ENCODE measurements at places on chromosomes 16 and 17. TPM values are rescaled to one million over a fixed set of nuclear protein-coding genes. Genes with fewer than 3 reads are reported as not detected.

Gene HEATR9
- total RNA-seq, result 6.1 TPM

Gene ITGA2B
- 6.7 TPM for total RNA-seq

Gene CACNA1G
- 1.3 TPM for total RNA-seq

Gene RAB26
- 3.6 TPM for total RNA-seq

Gene FBRS
- total RNA-seq, result 165 TPM

Gene KRT20
- total RNA-seq, result not detected

Gene SEZ6L2
- total RNA-seq, result 57.5 TPM

Gene SCARF1
- total RNA-seq, result 9.3 TPM

DNA sequence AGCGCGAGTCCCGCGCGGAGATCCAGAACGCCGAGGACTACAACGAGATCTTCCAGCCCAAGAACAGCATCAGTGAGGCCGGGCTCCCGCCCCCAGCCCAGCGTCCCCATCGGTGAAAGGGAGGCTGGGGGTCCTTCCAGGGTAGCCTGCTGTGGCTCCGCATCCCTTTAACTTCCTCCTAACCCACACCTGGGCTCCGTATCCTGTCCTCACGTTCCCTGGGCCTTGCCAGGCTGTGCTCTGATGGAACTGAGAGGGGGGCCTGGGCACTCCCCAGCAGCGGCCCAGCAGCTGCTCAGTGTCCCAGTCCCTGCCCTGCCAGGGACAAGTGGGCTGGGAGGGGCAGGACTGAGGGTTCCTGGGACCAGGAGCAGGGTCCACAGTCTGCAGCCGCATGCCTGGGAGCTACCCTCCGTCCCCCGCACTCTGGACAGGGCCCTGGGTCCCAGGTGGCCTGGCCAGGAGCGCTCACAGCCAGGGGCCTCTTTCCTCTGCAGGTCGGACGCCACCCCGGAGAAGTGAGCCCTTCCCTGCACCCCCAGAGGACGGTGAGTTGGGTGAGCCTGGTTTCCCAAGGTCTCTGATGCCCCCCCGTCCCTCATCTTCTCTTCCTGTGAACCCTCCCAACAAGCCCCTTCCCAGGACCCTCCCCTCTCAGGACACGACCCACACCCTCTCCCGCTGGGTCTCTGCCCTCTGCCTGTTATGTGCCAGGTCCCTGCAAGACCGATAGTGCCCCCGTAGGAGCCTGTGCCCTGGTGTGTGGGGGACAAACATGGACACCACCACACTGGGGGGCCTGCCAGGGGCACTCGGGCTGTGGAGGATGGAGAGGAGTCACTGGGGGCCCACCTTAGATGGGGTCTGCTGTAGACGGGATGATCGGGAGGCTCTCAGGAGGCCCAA lies 18.1 kb downstream of the KATNB1 start:
- no peaks in the 10 kb centered on the region for H3K36me3 ChIP-seq
- no peak for DNase-seq
- H3K4me3 ChIP-seq, result no peak overlapping the region
- no peaks in the 10 kb centered on the region for H3K27me3 ChIP-seq

- H3K36me3 ChIP-seq, result no peaks in the 10 kb centered on the region
- no peaks in the 10 kb centered on the region for H3K27me3 ChIP-seq
- no peak for DNase-seq
- H3K4me3 ChIP-seq, result no peak overlapping the region
- no peaks in the 10 kb centered on the region for H3K4me1 ChIP-seq
These were observed 184.4 kb downstream of the SNX29 start for GRCh38 chr16:12160815-12161550.

DNA sequence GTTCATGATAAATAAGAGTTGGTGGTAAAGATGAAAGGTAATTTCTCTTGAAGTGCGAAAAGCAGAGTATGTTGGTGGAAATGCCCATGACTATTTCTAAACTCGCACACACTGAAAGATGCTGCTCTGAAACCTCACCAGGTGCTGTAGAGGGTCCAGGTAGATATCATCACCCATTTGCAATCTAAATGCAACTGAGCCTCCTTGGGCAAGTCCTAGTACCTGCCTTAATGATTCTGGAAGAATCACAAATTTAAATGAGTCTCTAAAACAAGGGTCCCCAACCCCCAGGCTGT lies 5.9 kb upstream of the MMD start:
- H3K27me3 ChIP-seq, result no peaks in the 10 kb centered on the region
- no peak overlapping the region for H3K4me3 ChIP-seq
- H3K4me1 ChIP-seq, result peaks cover under 1% of the 10 kb centered on the region
- no peak for DNase-seq
- no peaks in the 10 kb centered on the region for H3K36me3 ChIP-seq

- no peaks in the 10 kb centered on the region for H3K4me1 ChIP-seq
- no peaks in the 10 kb centered on the region for H3K27me3 ChIP-seq
- no peak overlapping the region for H3K27ac ChIP-seq
- H3K36me3 ChIP-seq, result no peaks in the 10 kb centered on the region
- DNase-seq, result no peak
- no peak overlapping the region for H3K4me3 ChIP-seq
These were observed 422.0 kb upstream of the MON1B start for GRCh38 chr16:76768948-76769347.

DNA sequence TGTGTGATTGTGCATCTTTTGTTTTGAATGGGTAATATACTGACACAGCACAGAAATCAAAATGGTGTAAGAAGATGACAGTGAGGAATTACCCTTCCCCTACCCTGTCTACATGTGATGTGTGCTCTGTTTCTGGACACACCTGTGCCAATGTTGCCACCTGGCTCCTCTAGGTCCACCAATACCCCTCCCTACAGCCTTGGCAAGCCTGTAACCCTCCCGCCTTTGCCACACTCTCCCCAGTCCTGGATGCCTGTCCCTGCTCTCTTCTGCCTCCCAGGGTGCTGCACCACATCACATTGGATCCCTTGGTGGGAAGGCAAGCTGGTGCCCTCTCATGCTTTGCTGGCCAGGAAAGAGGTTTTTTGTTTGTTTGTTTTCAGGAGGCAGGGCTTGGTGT lies 289.5 kb upstream of the N4BP1 start:
- H3K36me3 ChIP-seq, result no peaks in the 10 kb centered on the region
- no peak overlapping the region for H3K27ac ChIP-seq
- no peak overlapping the region for H3K4me3 ChIP-seq
- H3K4me1 ChIP-seq, result no peaks in the 10 kb centered on the region
- no peaks in the 10 kb centered on the region for H3K27me3 ChIP-seq

DNA sequence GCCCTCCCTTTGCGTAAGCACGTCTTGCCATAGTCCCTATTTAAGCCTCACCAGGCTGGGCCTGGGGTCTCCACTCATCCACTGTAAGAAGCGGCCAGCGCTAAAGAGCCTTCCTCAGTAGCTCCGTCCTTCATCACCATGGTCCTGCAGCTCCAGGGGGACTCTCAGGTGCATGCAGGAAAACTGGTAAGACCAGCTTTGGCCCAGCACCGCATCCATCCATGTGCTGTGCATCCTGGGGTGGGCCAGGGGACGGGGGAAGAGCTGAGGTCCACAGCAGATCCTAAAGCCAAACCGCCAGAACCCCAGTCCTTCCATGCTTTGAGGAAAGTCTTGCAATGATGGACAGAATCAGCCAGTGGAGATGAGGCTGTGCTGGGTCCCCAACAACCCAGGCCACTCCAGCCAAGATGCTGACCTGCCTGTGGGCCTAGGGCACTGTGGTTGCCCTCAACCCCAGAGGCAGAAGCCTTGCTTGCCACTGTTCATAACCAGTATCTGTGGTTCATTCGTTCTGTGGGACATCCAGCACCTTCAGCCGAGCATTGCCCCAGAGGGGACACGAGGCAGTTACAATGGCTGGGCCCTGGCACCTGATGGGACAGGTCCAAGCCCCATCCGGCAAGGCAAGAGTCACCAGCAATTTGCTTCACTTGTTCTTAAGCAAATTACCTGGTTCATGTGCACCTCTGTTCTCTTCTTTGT lies 44.4 kb downstream of the RBFOX3 start:
- H3K36me3 ChIP-seq, result no peaks in the 10 kb centered on the region
- DNase-seq, result no peak
- no peak overlapping the region for H3K27ac ChIP-seq
- no peaks in the 10 kb centered on the region for H3K4me1 ChIP-seq
- no peaks in the 10 kb centered on the region for H3K27me3 ChIP-seq

GRCh38 chr16:49003022-49003421 lies 278.6 kb downstream of the CBLN1 start:
- no peaks in the 10 kb centered on the region for H3K4me1 ChIP-seq
- DNase-seq, result no peak
- H3K27me3 ChIP-seq, result no peaks in the 10 kb centered on the region
- no peak overlapping the region for H3K4me3 ChIP-seq

DNA sequence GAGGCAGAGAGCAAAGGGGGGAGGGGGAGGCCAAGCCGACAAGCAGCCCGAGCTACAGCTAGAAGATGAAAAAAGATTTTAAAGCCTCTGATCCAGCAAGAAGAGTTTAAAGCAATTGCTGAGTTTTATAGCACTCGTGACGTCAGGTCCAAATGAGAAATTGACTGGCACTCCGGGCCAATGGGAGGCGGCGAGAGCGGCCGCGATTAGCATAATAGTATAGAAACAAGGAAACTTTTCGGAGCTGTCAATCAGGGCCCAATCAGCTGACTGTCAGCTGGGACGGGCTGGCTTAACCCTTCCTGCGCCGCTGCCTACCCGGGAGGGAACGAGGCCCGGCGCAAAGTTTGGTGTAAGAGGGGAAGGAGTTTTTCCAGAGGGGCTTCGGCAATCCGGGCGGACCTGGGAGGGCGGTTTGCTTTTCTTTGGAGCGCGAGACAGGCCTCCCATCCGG lies at the start of gene MAF:
MAF (minus strand) TSS at position 100 of the 454 bp plus-strand sequence. CDS start 835 bp downstream, outside the sequence.
- peak; percentile 99 for DNase-seq
- H3K4me3 ChIP-seq, result peak within 1 kb of the TSS; percentile 97
- H3K27me3 ChIP-seq, result no peaks in the 10 kb centered on the region
- H3K4me1 ChIP-seq, result no peaks in the 10 kb centered on the region

DNA sequence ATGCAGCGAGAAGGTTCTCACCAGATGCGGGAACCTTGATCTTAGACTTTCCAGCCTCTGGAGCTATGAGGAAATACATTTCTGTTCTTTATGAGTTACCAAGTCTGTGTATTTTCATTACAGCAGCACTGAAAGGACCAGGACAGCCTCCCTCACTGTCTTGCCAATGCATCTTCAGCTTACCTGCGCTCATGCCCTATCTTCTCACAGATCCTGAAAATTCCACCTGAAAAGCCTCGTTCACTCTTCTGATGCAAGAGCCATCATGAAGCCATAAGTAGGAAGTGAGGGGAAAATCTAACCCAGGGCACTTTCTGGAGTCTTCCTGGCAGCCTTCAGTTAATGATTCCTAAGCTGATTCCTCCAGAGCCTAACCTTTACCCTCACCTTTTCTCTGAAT lies 194.0 kb downstream of the SALL1 start:
- H3K4me1 ChIP-seq, result no peaks in the 10 kb centered on the region
- no peaks in the 10 kb centered on the region for H3K27me3 ChIP-seq
- DNase-seq, result no peak
- no peak overlapping the region for H3K27ac ChIP-seq
- H3K36me3 ChIP-seq, result no peaks in the 10 kb centered on the region

- H3K4me3 ChIP-seq, result no peak overlapping the region
- no peak for DNase-seq
- peaks cover 16% of the 10 kb centered on the region for H3K4me1 ChIP-seq
- H3K27ac ChIP-seq, result no peak overlapping the region
These were observed 4.6 kb downstream of the RPUSD1 start for GRCh38 chr16:783404-784161.

DNA sequence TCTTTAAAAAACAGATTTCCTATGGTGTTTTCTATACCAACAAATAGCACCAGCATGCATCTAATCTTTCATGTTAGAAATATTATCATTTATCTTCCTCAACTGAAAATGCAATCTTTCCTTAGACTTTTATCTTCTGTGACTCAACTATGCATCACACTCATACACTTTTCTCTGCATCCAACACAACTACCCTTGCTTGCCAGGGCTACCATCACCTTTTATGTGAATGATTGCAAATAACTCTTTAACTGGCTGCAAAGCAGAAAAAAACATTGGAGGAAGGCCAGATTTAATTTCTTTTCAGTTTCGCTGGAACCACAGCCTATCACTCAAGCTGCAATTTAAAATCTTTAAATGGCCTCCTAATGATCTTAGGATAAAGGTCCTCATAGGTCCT lies 212.9 kb downstream of the CDH8 start:
- no peaks in the 10 kb centered on the region for H3K36me3 ChIP-seq
- no peak overlapping the region for H3K4me3 ChIP-seq
- no peak for DNase-seq
- H3K4me1 ChIP-seq, result no peaks in the 10 kb centered on the region

DNA sequence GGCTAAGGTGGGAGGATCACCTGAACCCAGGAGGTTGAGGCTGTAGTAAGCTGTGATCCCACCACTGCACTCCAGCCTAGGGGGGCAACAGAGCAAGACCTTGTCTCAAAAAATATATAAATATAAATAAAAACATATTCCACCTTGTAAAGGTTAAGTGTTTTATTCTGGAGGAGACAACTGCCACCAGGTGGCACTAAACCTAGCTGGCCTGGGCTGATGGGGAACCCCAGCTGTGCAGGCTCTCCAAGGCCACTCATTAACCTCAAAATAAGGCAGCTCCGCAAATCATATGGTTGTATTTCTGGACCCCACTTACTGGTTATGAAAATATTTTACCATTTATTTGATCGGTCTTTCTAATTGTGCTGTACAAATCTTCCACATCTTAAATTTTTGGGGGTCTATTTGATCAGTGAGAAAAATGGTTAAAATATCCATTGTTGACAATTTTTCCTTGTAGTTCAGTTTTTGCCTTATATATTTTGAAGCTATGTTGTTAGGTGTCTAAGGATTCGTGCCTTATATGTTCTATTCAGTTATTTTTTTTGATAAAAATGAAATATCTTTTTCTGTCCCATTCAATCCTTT lies 8.5 kb upstream of the ICAM2 start:
- DNase-seq, result peak; percentile 77
- H3K4me1 ChIP-seq, result no peaks in the 10 kb centered on the region
- no peak overlapping the region for H3K27ac ChIP-seq
- H3K36me3 ChIP-seq, result no peaks in the 10 kb centered on the region

DNA sequence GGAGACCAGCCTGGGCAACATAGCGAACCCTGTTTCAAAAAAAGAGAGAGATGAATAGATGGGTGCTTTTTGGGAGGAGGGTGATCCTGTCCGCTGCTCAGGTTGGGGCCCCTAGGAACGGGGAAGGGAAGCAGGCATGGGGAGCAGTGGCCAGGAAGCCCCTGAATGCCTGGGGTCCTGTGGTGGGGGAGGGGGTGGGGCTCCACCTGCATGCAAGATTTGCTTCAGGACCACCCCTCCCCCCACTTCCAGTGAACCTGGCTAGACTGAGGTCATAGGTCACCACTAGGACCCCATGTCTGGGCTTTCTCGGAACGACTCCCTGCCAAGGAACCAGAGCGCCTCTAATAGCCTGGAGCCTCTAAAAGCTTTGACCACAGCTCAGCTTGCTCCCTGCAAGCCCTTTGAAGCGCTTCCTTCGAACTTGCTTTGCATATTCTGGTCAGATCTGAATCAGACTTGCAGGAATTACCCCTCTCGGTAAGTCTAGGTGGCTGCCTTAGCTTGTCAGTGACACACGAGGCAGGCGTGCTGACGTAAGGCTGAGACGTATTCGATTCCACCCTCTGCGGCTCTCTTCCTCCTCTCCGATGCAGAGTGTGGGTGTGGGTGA lies 3.7 kb downstream of the SOCS3 start:
- H3K27ac ChIP-seq, result no peak overlapping the region
- H3K27me3 ChIP-seq, result no peaks in the 10 kb centered on the region
- H3K4me1 ChIP-seq, result peaks cover 46% of the 10 kb centered on the region

GRCh38 chr17:4604111-4604644 lies 19.8 kb downstream of the SMTNL2 start:
- H3K27me3 ChIP-seq, result no peaks in the 10 kb centered on the region
- H3K4me1 ChIP-seq, result peaks cover 51% of the 10 kb centered on the region
- peak overlapping the region; percentile 23 for H3K27ac ChIP-seq
- H3K36me3 ChIP-seq, result no peaks in the 10 kb centered on the region

Measured in testis (tissue), 5 donors.